ENCODE measurements at places on chromosomes 6 and 20. TPM values are rescaled to one million over a fixed set of nuclear protein-coding genes. Genes with fewer than 3 reads are reported as not detected.

GRCh38 chr6:26033085-26033940, 53.9 kb upstream of the HFE start:
- H3K27me3 ChIP-seq = peaks cover 72% of the 10 kb centered on the region
- DNase-seq = peak; percentile 45
- H3K27ac ChIP-seq = peak overlapping the region; percentile 52
- H3K4me1 ChIP-seq = peaks cover 14% of the 10 kb centered on the region
- no peaks in the 10 kb centered on the region for H3K36me3 ChIP-seq

Gene ALDH8A1
- total RNA-seq = 2.1 TPM

GRCh38 chr6:70586114-70586513, 19.4 kb downstream of the SDHAF4 start:
- no peaks in the 10 kb centered on the region for H3K27me3 ChIP-seq
- no peak overlapping the region for H3K27ac ChIP-seq
- no peaks in the 10 kb centered on the region for H3K4me1 ChIP-seq
- no peak for DNase-seq
- H3K36me3 ChIP-seq = no peaks in the 10 kb centered on the region

GRCh38 chr6:66291905-66292304, 584.9 kb upstream of the EYS start:
- H3K27ac ChIP-seq = no peak overlapping the region
- no peaks in the 10 kb centered on the region for H3K36me3 ChIP-seq
- no peaks in the 10 kb centered on the region for H3K4me1 ChIP-seq
- no peak overlapping the region for H3K4me3 ChIP-seq
- DNase-seq = no peak
- H3K27me3 ChIP-seq = no peaks in the 10 kb centered on the region

Gene POPDC3
- total RNA-seq = 105 TPM

DNA sequence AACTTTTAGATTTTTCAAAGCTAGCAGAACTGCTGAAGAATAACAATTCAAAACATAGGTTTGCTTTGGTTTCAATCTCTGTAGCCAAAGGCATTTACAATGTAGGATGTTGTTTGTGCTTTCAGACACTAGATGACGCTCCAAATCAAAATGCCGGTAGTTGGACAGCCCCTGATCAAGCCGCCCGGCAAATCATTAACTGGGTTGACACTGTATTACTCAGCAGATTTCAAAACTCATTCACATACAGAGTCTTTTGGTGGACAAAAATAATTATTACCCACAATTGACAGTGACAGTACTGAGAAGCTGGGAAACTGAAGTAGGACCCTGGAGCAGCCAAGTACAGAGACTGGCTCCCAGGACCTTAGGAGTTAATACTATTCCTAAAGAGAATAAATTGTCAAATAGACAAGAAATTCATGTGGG, 21.3 kb upstream of the HFE start:
- H3K27ac ChIP-seq = peak overlapping the region; percentile 42
- DNase-seq = peak; percentile 48
- peaks cover 7% of the 10 kb centered on the region for H3K4me1 ChIP-seq
- no peaks in the 10 kb centered on the region for H3K36me3 ChIP-seq

Gene BIRC7
- not detected for total RNA-seq

Gene RPL7L1
- total RNA-seq = 87.1 TPM

GRCh38 chr6:157770946-157771345, 52.1 kb upstream of the SNX9 start:
- H3K4me1 ChIP-seq = no peaks in the 10 kb centered on the region
- no peak for DNase-seq
- no peak overlapping the region for H3K4me3 ChIP-seq
- H3K27me3 ChIP-seq = peaks cover 4% of the 10 kb centered on the region
- no peaks in the 10 kb centered on the region for H3K36me3 ChIP-seq

GRCh38 chr6:117018771-117019170, 141.7 kb downstream of the RFX6 start:
- no peak overlapping the region for H3K4me3 ChIP-seq
- H3K36me3 ChIP-seq = no peaks in the 10 kb centered on the region
- H3K27me3 ChIP-seq = no peaks in the 10 kb centered on the region
- no peak for DNase-seq
- H3K4me1 ChIP-seq = no peaks in the 10 kb centered on the region
- no peak overlapping the region for H3K27ac ChIP-seq

DNA sequence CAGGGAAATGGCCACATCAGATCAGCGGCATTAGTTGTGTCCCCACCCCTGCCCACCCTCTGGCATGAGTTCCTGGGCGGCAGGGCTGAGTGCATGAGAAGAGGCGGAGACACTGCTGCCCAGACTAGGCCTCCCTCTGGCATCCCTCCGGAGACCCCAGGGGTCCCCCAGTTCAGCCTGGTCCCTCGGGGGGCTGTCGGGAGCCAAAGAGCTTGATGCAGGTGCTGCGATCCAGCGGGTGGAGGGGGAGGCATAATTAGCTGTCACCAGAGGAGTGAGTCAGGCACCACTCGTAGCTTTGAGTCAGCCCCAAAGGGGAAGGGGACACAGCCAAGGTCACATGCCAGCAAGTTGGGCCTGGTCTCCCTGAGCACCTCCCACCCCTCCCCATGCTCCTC, 34.5 kb downstream of the DLGAP4 start:
- H3K27me3 ChIP-seq = peaks cover 24% of the 10 kb centered on the region
- no peak for DNase-seq
- H3K4me3 ChIP-seq = no peak overlapping the region
- H3K36me3 ChIP-seq = no peaks in the 10 kb centered on the region

DNA sequence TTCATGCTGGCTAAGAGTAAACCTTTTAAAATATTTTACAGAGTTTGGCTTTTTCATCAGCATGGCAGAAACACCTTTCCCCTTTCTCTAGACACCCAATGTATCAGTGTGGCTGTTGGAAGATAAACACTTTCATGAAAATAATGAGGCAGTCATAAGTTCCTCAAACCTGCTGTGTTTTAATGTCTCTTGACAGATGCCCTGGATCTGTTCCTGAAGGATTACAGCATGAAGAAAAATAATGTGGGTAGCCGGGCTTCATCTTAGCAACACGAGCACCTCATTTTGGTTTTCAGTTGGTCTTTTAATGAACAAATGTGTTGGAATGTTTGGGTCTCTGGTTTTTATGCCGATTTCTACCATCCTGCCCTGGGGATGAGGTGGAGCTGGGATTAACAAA, 45.5 kb upstream of the UNC93A start:
- no peaks in the 10 kb centered on the region for H3K36me3 ChIP-seq
- peaks cover 8% of the 10 kb centered on the region for H3K27me3 ChIP-seq
- no peak overlapping the region for H3K27ac ChIP-seq
- H3K4me3 ChIP-seq = no peak overlapping the region
- no peaks in the 10 kb centered on the region for H3K4me1 ChIP-seq

GRCh38 chr20:48189181-48189580, 403.9 kb upstream of the SULF2 start:
- no peak overlapping the region for H3K27ac ChIP-seq
- H3K4me3 ChIP-seq = no peak overlapping the region
- DNase-seq = no peak

GRCh38 chr6:82364087-82365015, 734 bp downstream of the TPBG start:
- no peaks in the 10 kb centered on the region for H3K36me3 ChIP-seq
- H3K4me3 ChIP-seq = peak overlapping the region; percentile 67
- H3K4me1 ChIP-seq = peaks cover 9% of the 10 kb centered on the region
- DNase-seq = no peak

- no peaks in the 10 kb centered on the region for H3K27me3 ChIP-seq
- H3K36me3 ChIP-seq = no peaks in the 10 kb centered on the region
- H3K4me3 ChIP-seq = no peak overlapping the region
- no peak overlapping the region for H3K27ac ChIP-seq
- no peaks in the 10 kb centered on the region for H3K4me1 ChIP-seq
- DNase-seq = no peak
Observed at GRCh38 chr6:50442531-50443040, 270.7 kb upstream of the TFAP2D start.

Gene SSTR4
- total RNA-seq = not detected

- H3K4me1 ChIP-seq = no peaks in the 10 kb centered on the region
- H3K36me3 ChIP-seq = no peaks in the 10 kb centered on the region
- H3K27ac ChIP-seq = no peak overlapping the region
- H3K4me3 ChIP-seq = no peak overlapping the region
- H3K27me3 ChIP-seq = no peaks in the 10 kb centered on the region
- DNase-seq = no peak
Observed at GRCh38 chr20:59123011-59123677, 40.5 kb upstream of the ZNF831 start.

DNA sequence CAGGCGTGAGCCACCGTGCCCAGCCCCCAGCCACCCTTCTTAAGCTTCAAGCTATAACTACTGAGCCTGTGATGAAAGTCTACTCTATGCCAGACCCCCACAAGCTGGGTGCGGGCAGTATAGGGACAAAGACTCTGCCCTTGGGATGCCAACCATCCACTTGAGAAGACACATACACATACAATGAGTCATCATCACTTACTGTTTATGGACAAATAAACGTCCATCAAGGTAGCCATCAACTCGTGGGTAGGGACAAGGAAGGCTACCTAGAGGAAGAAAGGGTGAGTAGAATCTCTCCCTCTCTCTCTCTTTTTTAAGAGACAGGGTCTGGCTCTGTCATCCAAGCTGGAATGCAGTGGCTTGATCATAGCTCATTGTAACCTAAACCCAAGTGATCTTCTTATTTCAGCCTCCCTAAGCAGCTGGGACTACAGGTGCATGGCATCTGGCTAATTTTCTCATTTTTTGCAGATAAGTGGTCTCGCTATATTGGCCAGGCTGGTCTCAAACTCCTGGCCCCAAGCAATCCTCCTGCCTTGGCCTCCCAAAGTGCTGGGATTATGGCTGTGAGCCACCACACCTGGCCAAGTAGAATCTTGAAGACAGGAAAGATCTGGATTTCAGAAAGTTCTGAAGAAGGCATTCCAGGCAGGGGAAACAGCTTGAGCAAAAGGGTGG, 2.6 kb upstream of the TP53INP2 start:
- H3K27me3 ChIP-seq = no peaks in the 10 kb centered on the region
- no peak overlapping the region for H3K27ac ChIP-seq
- peaks cover 20% of the 10 kb centered on the region for H3K4me1 ChIP-seq
- no peak overlapping the region for H3K4me3 ChIP-seq
- no peaks in the 10 kb centered on the region for H3K36me3 ChIP-seq

DNA sequence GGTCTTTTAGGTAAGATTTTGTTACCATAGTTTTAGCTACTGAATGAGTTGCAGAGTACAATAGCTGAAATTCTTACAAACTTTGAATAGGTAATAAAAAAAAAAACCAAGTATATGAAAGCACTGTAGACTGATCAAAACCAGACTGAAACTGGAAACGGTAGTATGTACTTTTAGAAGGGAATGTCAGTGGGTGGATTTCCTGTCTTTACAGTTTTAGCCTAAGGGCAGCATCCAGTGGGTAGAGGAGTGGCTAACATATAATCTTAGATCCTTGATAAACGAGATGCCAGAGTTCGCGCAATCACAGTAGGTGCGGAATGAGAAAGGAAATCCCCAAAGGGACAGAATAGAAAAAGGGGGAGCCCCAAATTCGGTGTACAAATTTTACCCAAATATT, 385.9 kb upstream of the RUNX2 start:
- H3K36me3 ChIP-seq = no peaks in the 10 kb centered on the region
- H3K4me1 ChIP-seq = no peaks in the 10 kb centered on the region
- H3K4me3 ChIP-seq = no peak overlapping the region
- H3K27me3 ChIP-seq = no peaks in the 10 kb centered on the region
- no peak for DNase-seq
- H3K27ac ChIP-seq = no peak overlapping the region

DNA sequence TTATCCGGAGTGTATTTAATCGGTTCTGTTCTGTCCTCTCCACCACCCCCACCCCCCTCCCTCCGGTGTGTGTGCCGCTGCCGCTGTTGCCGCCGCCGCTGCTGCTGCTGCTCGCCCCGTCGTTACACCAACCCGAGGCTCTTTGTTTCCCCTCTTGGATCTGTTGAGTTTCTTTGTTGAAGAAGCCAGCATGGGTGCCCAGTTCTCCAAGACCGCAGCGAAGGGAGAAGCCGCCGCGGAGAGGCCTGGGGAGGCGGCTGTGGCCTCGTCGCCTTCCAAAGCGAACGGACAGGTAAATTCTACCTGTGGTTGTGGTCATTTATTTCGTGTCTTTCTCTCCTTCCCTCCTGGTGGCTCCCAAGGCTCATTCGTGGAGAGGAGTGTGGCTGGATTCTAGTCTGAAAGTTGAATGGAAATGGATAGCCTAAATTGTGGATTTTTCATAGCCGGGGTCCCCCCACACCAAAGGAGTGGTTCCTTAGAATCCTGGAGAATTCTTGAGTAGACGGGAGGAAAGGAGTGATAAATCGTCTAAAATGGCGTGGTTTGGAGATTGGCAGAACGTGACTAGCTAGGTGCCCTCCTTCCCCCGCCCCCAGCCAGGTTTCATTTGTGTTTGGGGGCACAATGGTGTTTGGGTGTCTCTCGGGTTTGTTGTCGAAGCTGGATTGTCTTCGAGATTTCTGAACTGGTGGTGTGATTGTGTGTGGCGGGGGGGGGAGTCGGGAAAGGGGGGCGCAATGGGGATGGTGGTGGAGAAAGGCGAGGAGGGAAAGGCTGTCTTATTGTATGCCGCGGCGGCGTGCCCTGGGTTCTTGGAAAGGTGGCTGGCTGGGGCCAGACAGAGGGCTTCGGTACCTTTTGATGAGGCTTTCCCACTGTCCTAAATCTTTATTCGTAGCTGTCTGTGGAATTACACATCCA, 673 bp downstream of the MARCKS start:
- peak overlapping the region; percentile 83 for H3K27ac ChIP-seq
- no peak for DNase-seq
- H3K36me3 ChIP-seq = no peaks in the 10 kb centered on the region
- peaks cover 7% of the 10 kb centered on the region for H3K4me1 ChIP-seq
- H3K4me3 ChIP-seq = peak overlapping the region; percentile 70

DNA sequence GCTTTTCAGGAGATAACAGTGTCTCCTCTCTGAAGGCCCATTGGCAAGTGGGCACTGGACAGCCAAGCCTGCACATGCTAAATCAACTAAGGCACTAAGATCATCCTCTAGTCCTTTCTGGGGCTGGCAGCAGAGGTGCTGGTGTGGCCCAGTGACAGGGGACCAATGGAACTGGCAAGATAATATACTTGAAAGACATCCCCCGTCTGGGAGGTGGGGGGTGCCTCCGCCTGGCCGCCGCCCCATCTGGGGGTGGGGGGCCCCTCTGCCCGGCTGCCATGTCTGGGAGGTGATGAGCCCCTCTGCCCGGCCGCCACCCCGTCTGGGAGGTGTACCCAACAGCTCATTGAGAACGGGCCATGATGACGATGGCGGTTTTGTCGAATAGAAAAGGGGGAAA, 223.3 kb downstream of the UNC5CL start:
- no peak overlapping the region for H3K27ac ChIP-seq
- H3K36me3 ChIP-seq = no peaks in the 10 kb centered on the region
- H3K27me3 ChIP-seq = no peaks in the 10 kb centered on the region
- no peak overlapping the region for H3K4me3 ChIP-seq
- DNase-seq = no peak

DNA sequence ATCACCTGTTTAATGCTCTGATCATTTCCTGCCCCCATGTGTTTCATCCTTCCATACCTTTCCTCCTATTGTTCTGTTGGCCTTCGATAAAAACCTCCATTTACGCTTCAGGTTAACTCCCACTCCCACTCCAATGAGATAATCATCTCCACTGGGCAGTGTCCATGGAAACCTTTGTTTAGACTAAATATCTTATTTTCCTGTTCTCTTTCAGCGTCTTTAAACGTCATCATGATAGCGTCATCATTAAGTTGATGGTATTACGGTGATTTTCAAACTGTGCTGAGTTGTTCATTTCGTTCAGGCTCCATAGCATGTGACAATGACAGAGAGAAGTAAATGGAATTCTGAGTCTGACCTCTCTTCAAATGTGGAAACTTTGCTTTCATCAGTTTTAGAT, 970.5 kb upstream of the SLC35B3 start:
- no peaks in the 10 kb centered on the region for H3K27me3 ChIP-seq
- H3K27ac ChIP-seq = no peak overlapping the region
- H3K36me3 ChIP-seq = no peaks in the 10 kb centered on the region
- no peak for DNase-seq
- H3K4me3 ChIP-seq = no peak overlapping the region
- H3K4me1 ChIP-seq = no peaks in the 10 kb centered on the region

Gene CNR1
- total RNA-seq = 4.9 TPM

Gene TUBB2B
- total RNA-seq = 2.3 TPM

Gene MMP24OS
- total RNA-seq = 14.7 TPM

Gene OPN5
- total RNA-seq = not detected
